Right lobe of liver (tissue), 6 donors: ENCODE measurements at places on chromosomes 13 and 19. TPM values are rescaled to one million over a fixed set of nuclear protein-coding genes. Genes with fewer than 3 reads are reported as not detected.

The C13orf42 gene
- not detected for total RNA-seq

The PLK5 gene
- total RNA-seq = not detected

The C1QTNF9B gene
- 0.22 TPM for total RNA-seq

The CYP4F12 gene
- total RNA-seq = 93.5 TPM

The ONECUT3 gene
- not detected for total RNA-seq

- H3K4me3 ChIP-seq = no peak overlapping the region
- peak; percentile 59 for DNase-seq
- H3K36me3 ChIP-seq = no peaks in the 10 kb centered on the region
- no peak overlapping the region for H3K27ac ChIP-seq
Observed at GRCh38 chr13:45167611-45168554, 33.0 kb downstream of the KCTD4 start.

GRCh38 chr19:49347191-49347590 lies 12.0 kb downstream of the CD37 start:
- no peaks in the 10 kb centered on the region for H3K27me3 ChIP-seq
- H3K27ac ChIP-seq = no peak overlapping the region
- no peaks in the 10 kb centered on the region for H3K4me1 ChIP-seq
- no peaks in the 10 kb centered on the region for H3K36me3 ChIP-seq
- no peak for DNase-seq

- no peaks in the 10 kb centered on the region for H3K4me1 ChIP-seq
- no peak overlapping the region for H3K4me3 ChIP-seq
- no peaks in the 10 kb centered on the region for H3K36me3 ChIP-seq
- no peak overlapping the region for H3K27ac ChIP-seq
- DNase-seq = no peak
- no peaks in the 10 kb centered on the region for H3K27me3 ChIP-seq
Observed at GRCh38 chr13:91745967-91746366, 347.5 kb downstream of the GPC5 start.

GRCh38 chr13:40697711-40698110 lies 31.3 kb upstream of the FOXO1 start:
- no peaks in the 10 kb centered on the region for H3K36me3 ChIP-seq
- no peaks in the 10 kb centered on the region for H3K4me1 ChIP-seq
- no peaks in the 10 kb centered on the region for H3K27me3 ChIP-seq
- H3K4me3 ChIP-seq = no peak overlapping the region

DNA sequence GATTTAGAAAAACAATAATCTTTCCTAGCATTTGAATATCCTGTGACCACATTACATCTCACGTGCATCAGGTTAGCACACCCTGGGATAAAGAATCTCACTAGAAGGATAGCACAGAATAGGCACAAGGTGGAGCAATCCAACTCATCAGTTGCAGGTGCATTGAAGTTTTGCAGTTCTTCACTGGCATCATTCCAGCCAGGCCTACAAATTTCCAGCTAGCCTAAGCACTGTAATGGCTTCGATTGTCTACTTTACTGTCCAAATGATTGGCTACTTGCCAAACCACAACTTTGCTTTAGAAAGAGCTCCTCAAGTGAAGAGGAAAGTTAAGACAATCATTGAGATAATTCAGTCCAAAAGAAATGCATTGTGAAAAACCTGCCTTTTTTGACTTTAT lies 89.5 kb downstream of the SPRY2 start:
- H3K36me3 ChIP-seq = no peaks in the 10 kb centered on the region
- H3K27me3 ChIP-seq = no peaks in the 10 kb centered on the region
- H3K27ac ChIP-seq = no peak overlapping the region
- H3K4me3 ChIP-seq = no peak overlapping the region
- H3K4me1 ChIP-seq = no peaks in the 10 kb centered on the region

DNA sequence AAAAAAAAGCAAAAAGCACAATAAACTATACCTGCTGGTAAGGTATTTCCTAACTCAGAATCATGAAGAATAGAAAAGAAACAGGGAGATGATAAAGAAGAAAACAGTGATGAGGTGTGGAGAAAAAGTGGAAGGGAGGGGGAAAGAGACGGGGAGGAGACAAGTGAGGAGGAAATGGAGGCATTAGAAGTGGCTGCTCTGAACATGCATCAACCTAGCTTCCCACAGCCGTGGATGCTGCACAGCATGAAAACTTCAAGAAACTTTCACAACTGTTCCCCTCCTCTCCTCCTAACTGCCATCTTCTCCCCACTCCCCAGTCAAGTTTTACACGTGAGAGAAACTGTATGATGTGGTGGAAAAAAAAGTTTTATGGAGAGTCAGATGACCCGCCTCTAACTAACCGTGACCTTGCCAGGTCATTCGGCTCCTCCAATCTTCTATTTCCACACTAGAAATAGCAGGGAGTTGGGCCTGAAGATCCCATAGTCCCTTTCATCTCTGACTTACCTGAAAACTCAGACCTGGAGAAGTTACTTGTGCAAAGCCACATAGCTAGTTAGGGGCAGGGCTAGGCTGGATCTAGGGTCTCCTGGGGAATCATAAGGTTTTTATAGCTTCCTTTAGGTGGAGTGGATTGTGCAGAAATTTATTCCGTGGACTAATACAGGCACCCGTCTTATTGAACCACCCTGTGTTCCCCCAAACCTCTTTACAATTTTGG lies 461.9 kb downstream of the KLF5 start:
- DNase-seq = no peak
- H3K4me3 ChIP-seq = no peak overlapping the region
- no peaks in the 10 kb centered on the region for H3K36me3 ChIP-seq
- no peaks in the 10 kb centered on the region for H3K27me3 ChIP-seq

DNA sequence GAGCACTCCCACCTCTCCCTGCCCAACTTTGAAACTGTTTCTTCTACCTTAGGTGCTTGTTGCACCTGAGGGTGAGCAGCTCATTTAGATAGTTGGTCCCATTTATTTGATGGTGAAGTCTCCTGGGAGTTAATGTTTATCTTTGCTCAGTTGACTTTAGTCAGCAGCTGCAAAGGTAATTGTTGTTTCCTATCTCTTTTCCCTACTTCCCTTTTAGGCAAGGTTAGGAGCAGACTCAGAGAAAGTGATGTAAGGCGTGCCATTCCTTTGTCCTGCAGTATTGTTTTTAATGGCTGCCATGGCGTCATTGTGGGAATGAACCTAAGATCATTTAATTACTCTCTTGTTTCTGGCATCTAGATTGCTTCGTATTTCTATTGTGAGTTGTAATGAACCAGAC lies 11.6 kb downstream of the AKAP11 start:
- H3K4me1 ChIP-seq = no peaks in the 10 kb centered on the region
- no peak for DNase-seq
- H3K27me3 ChIP-seq = no peaks in the 10 kb centered on the region
- no peak overlapping the region for H3K4me3 ChIP-seq
